ENCODE measurements at places on chromosomes 6 and 20.

DNA sequence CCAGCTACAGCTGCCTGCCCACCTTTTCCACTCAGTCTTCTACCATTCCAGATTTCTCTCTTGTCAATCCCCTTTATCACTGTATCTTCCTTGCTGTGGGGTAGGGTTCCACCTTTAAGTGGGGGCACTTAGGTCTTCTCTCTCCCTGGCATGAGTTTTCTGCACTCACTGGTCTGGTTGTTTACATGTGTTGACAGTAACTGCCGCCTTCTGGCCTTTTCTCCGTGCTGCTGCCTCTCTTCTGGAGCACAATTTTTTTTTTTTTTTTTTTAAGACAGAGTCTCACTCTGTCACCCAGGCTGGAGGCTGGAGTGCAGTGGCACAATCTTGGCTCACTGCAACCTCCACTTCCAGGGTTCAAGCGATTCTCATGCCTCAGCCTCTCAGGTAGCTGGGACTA lies 12.0 kb downstream of the RNF114 start:
- no peak for DNase-seq

DNA sequence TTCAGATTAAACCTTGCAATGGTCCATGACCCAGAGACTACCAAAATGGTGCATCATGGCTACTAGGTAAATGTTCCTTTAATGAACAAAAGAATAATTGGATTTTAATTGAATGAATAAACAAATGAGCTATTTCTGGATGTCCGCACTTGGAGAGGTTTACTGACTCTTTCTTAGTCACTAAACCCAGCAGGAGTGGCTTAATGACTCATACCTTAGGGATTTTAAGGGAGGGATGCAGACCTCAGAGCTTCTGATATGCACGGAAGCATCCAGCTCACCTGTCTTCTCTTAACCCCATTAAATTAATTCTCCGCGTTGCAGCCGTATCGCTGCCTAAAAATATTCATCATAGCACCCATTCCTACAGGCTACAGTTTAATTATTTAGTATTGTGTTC lies 970.0 kb upstream of the SLC35B3 start:
- DNase-seq, result no peak

DNA sequence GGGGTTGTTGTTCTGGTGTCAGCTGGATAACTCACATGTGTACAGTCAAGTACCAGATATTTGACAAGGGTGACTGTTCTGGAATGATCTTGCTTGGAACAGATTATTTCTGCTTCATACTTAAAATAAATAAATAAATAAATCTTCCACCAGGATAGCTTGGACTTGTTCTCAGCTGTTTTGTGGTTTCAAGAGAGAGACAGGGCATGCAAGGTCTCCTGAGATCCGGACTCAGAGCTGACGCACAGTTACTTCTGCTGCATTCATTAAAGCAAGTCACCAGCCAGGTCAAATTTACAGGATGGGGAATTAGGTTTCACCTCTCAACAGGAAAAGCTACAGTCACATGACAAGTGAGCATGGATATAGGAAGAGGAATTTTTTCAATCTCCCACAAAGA lies 285.0 kb upstream of the SPTLC3 start:
- no peak for DNase-seq

GRCh38 chr6:149248693-149249369 lies 68.7 kb upstream of the TAB2 start:
- DNase-seq, result no peak

GRCh38 chr20:41098703-41099250 lies 38.6 kb upstream of the PLCG1 start:
- no peak for DNase-seq

DNA sequence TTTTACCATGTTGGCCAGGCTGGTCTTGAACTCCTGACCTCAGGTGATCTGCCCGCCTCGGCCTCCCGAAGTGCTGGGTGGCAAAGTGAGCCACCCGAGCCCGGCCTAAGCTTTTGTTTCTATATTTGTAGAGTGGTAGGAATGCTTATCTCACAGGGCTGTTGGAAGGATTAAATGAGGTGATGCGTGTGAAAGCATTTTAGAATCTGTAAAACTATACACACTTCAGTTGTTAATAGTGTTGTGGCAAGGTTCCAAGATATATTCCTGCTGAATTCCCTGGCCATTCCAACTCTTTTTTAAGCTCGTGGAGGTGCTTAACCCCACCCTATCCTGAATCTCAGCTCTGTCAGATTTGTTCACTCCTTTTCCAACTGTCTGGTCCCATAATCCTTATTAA lies 89.9 kb upstream of the AKIRIN2 start:
- DNase-seq, result no peak

DNA sequence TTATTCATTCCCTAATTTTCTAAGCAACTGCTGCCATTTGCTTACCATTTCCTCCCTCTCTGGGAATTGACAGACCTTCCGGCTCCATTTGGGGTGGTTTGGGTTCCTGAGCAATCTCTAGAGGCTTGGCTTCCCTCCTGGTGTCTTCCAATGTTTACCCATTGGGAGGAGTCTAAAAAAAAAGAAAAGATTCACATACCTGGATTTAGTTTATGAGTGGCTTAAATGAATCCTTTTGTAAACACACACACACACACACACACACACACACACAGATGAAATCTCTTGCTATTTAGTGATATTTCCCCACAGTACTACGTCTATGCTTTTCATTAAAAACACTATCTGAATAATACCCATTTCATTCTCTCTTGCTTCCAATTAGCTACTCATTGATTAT lies 48.3 kb upstream of the TRAF3IP2 start:
- no peak for DNase-seq

- peak; percentile 71 for DNase-seq
Observed at GRCh38 chr6:134979142-134979541, 29.2 kb upstream of the ALDH8A1 start.

DNA sequence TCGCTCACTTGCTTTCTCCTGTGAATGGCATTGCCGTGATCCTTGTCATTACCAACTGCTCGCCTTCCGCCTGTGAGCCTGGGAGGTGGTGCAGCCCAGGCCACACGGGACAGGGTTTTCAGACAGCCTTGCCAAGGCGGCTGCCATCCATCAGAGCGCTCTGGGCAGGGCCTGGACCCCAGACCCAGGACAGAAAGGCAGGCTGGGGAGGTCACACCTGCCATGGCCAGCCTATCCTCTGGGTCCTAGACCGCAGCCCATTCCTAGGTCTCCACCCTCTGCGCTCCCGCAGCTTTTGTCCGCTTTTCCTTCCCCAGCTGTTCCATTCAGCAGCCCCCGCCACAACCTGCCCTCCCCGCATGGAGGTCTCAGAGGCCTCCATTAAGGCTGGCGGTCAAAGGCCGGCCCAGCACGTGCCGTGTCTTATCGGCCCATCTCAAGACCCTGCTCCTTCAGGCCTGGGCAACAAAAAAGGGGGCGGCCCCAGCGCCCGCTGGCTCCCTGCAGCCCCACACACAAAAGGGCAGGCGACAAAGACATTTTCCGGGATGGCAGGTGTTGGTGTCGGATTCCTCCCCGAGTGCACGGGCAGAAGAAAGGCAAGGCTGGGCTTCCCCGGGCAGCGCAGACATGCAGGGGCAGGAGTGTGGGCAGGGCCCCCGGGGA lies 28.1 kb downstream of the INSM1 start:
- DNase-seq, result no peak

- DNase-seq, result no peak
Observed at GRCh38 chr6:165232731-165233488, 76.5 kb downstream of the C6orf118 start.

DNA sequence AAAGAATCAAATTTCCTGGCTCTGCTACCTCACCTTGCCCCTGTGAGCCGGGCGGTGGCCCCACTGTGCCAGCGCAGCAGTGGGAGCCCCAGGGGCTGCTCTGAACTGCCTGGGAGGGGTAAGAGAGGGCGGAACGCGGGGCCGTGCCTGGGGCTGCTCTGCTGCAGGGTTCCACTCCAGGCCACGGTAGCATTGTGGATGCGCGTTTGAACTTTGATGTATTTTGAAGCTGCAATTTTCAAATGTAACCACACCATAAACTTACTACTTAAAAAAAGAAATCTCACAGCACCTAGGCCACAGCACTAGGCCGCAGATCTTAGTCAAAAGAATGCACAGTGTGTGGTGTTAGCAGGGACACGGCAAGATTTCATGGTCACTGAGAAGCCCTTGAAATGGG lies 57.5 kb downstream of the PRDM1 start:
- DNase-seq, result no peak

DNA sequence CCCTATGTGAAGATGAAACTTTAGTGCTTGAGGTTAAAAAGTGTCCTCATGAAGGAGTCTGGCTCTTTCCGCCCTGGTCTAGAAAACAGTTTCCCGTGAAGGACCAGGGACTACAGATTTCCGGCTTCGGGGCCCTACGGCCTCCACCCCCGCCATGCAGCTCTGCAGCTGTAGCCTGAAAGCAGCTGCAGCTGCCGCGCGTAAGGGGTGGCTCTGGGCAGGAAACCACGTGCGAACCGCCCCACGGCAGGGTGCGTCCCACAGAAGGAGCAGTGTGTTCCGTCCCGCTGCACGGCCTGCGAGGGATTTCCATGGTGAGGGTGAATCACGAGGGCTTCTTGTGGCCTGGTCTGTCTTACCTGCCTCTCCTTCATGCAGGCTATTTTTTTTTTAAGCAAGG lies 117.0 kb downstream of the ERMARD start:
- DNase-seq, result peak; percentile 69

GRCh38 chr6:149046822-149047246 lies 270.7 kb upstream of the TAB2 start:
- DNase-seq, result no peak

DNA sequence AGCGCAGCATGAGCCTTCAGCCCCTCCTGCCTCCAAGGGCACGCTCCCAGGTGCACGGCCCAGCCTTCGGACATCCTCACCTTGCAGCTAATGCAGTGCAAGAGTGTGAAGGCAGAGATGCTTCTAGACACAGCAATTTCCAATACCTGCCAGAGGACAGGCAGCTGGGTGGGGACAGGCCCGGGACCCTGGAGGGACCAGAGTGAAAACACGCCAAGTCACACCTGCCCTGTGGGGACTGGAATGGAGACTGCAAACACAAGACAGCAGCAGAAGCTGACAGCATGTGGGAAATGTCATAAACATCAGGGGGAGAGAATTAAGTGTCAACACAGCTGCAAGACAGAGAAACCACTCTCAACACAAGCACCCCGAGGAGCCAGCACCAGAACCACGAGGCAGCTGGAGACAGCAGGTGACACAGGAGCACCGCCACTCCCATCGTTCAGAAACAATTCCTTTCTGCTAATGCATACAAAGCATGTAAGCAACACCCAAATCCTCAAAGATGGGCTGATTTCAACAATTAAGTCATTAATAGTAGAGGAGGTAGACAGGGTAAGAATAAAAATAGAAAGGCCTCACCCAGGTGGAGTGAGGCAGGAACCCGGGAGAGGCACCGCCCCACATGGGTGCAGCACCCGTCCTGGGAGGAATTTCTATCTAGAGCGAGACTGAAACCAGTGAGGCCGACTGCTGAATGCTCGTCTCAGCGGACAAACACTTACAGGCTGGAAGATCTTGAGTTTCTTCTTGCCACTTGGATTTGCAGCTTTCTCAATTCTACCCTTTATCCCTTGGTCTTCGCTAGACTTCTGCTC lies 17.1 kb downstream of the DIDO1 start:
- no peak for DNase-seq

- no peak for DNase-seq
Observed at GRCh38 chr6:155377061-155377460, 62.8 kb upstream of the TFB1M start.

DNA sequence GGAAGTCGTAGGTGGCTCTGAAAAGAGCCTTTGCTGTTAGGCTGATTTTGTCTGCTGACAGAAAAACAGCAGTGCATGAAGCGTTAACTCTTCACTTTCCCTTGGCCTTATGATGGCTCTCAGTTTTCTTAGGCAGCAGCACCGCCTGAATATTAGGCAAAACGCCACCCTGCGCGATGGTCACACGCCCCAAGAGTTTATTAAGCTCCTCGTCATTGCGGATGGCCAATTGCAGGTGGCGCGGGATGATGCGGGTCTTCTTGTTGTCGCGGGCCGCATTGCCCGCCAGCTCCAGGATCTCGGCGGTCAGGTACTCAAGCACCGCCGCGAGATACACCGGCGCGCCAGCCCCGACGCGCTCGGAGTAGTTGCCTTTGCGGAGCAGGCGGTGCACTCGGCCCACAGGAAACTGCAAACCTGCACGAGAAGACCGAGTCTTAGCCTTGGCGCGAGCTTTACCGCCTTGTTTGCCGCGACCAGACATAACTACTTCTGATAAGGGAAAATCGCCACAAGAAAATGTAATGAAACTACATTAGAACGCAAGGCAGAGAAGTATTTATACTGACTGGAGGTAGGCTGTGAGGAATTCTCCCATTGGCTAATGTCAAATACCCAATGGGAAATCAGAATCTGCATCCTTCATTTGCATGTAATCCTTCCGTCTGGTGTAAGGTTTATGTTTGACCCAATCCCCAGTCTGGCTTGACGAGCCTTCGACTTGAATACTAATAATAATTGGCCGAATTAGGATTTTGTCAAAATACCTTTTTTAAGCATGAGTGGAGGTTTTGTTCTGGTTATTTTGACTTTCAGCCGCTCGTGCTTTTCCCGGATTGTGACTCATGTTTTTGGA lies 53.9 kb upstream of the HFE start:
- peak; percentile 84 for DNase-seq

DNA sequence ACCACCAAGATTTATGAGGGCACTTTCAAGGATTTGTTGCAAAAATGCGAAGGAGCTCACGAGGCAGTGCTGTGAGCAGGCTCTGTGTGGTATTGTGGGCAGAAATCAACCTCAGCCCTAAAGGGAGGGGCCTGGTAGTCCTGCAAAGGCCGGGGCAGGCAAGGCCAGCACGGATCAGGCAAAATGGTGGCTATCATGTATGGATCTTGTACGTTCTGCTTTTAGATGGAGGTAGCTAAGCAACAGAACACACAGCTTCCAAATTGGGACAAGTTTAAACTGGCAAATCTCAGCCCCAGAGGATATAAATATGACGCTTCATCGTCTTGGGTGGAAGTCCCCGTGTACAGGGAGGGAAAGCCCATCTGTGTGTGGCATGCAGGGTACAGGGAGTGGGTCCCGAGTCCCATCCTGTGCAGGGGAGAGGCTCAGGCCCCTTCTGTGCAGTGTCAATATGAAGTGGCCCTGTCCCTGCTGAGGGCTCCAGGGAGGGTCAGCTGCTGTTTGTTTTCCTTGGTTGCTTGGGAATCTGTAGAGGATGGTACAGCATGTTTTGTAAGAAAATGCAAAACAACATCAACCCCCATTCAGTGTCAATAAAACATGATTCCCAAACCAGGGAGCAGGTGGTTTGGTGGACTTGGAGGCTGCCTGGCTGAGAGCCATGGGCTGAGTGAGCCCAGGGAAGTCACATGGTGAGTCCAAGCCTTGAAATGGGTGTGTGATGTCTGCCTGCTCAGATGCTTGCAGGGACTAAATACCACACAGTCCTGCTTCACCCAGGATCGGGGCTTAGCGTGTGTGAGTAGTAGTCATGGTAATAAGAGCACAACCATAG lies 113.0 kb downstream of the SYCP2 start:
- DNase-seq, result no peak

Measured in stimulated activated naive CD8-positive, alpha-beta T cell treated with anti-CD3 and anti-CD28 coated beads, Interleukin-15, amount 100 ng/mL, for 72 hours (primary cell).